Transverse colon (tissue), 4 donors: ENCODE measurements at places on chromosomes 7 and 10. TPM values are rescaled to one million over a fixed set of nuclear protein-coding genes. Genes with fewer than 3 reads are reported as not detected.
A peak's percentile ranks its signal among the peaks of the same experiment; 100 is the strongest.

ZNF804B gene
- not detected for total RNA-seq

- DNase-seq = no peak
Observed at GRCh38 chr7:137818036-137818435, 28.7 kb downstream of the DGKI start.

DNA sequence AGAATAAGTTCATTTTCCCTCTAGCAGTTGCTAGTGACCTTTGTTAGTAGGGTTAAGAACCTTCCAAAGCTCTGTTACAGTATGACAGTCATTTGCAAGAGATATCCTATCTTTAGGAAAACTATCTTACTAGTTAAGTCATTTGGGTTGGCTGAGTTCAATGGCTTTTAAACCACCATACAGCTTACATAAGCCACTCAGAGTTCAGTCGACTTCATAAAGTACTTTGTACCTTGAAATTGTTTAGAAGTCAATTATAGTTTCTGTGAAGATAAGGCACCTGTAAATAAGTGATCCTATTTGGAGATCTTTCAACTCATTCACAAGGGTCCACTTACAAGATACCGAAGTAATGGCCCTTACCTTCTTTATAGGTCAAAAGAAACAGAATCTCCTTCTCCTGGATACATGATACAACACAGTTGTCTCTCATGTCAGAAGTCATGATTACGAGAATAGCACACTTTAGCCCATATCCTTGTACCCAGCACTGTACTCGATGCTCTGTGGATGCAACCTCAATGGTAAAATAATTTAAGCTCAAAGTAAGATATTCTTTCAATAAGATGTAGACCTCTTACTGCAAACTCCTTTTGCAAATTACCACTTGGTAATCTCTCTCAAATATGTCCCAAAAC lies 11.9 kb upstream of the ABCC2 start:
- DNase-seq = no peak

CNTNAP2 gene
- total RNA-seq = 2.9 TPM

GRCh38 chr7:108190891-108191290 lies 60.7 kb upstream of the LAMB4 start:
- DNase-seq = no peak

DNA sequence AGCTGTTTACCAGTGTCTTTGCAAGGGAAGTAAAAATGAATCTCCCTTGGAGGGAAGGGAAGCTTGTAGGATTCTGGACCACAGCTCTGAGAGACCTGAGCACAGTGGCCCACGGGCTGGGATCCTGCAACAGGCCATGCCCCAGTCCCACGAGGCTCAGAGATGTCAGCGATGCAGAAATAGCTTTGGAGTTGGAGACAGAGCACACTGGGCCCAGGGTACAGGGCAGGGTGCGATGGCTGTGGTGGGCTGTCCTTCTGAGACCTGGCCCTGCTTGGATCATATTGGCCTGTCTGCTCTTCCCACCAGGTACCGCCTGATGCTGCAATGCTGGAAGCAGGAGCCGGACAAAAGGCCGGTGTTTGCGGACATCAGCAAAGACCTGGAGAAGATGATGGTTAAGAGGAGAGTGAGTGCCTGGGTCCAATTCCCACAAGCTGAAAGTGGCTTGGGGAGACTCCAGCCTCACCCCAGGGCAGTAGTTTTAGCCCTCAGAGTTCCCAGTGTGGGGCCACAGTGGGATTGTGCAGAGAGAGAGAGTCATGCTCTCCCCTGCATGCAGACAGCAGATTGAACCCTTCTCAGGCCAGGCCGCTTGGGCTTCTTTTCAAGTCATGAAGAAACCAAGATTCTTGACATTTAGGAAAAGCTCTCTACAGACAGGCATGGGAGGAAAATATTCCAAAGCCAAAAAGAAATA lies 13.5 kb upstream of the CSGALNACT2 start:
- peak; percentile 6 for DNase-seq

DNA sequence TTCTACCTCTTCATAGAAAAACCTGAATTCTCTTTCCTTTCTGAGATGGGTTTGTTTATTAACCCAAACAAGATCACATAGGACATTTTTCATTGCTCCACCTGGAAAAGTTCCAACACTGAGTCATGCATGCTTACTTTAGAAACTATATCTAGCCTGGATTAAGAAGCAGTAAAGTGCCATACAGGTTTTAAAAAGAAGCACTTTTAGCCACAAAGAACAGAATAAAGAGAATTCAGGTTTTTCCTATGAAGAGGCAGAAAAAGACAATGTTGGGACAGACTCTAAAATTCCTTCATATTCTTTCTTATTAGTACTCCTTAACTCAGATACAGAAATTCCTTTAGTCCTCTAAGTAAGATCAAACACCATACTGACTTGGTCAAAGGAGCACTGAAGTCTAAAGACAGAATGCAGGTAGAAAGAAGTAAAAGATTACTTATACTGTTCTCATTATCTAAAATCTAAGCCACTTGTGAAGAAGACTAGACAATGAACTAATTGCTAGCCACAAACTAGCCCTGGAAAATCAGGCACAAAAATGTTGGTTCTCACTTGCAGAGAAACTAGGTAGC lies 241.3 kb downstream of the ANK3 start:
- DNase-seq = peak; percentile 41

LRRTM3 gene
- total RNA-seq = not detected

LIPM gene
- total RNA-seq = not detected

GRCh38 chr10:18005781-18006456 lies 54.2 kb downstream of the SLC39A12 start:
- DNase-seq = no peak

C10orf90 gene
- total RNA-seq = not detected

NODAL gene
- not detected for total RNA-seq

- no peak for DNase-seq
Observed at GRCh38 chr10:94846204-94846603, 83.7 kb downstream of the CYP2C19 start.

GRCh38 chr7:15011289-15011688 lies 108.7 kb upstream of the DGKB start:
- no peak for DNase-seq

DNA sequence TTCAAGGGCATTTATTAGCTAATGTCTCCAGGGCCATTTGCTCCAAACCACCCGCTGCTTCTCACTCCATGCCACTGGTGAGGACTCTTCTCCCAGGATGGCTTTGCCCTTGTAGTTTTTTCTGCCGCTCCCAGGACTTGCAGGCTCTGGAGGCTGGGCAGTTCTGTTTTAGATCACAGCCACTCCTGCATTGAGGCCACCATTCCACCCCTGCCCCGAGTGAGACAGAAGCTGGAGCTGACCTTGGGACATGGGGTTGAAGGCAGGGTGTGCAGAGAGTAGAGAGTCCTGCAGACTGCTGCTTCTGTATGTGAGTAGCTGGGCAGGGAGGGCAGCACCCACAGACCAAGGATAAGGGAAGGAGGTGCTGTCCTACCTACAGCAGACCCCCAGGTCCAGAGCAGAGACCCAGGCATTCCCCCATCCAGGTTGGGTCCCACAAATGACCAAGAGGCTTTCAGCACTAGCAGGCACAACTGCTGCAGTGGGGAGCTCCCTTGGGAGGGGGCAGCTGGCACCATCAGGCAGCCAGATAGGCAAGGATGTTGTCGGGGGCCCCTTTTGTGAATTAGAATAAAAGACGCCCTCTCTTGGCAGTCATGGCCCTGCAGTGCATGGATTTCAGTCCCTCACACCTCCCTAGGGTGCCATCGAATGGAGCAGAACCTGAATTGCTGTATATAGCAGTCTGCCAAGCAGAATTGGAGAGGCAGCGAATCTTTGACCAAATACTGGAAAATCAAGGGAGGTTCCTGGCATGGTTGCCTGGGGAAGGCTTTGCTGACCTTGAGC lies 22.7 kb upstream of the ADCYAP1R1 start:
- no peak for DNase-seq

DNA sequence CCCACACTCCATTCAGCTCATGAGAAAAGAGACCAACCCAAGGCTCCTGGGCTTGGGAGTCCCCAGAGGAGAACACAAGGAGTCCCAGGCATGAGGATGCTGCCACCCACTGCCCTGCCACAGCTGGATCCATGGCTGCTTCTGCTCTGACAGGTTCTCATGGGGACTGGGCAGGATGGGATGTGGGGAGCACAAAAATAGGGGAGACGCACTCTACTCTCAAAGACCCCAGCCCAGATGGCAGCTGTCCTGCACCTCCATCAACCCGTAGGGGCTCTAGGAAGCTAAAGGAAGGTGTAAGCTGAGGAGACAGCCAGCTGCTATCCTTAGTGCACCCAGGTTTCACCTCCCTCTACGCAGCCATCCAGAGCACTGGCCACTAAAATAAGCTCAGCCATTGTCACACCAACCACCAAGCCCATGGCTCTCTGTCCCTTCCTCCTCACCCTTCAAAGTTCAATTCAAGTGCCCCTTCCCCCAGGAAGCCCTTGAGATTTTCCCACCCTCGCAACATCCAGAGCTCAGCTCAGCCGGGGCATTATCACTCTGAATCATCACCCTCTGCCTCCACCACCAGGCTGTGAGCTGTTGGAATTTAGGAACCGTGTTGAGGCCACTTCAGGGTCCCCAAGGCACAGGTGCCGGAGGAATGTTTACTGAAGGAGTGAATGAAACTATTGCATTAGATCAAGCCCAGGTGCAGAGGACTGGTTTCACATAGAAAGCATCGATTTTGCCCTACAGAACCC lies 142.1 kb downstream of the GRID1 start:
- DNase-seq = no peak

ZNF722 gene
- not detected for total RNA-seq

GRCh38 chr7:131011976-131012375 lies 278.0 kb upstream of the KLF14 start:
- no peak for DNase-seq

DNA sequence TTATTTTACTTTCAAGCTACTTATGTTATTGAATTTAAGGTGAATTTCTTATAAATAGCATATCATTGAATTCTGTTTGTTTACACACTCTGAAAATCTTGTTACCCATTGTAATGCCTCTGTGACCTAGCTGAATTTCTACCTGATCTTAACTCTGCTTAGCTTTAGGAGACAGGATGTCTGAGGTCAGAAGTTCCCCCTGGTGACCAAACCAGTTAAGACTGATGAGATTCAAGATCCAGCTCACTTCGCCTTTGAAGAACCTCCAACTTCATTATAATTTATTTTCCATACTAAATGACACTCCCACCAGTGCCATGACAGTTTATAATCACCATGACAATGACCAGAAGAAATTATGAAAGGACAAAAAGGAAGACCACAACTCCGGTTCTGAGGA lies 213.4 kb upstream of the CDC14C start:
- no peak for DNase-seq

CYP51A1 gene
- total RNA-seq = 26.5 TPM

GRCh38 chr10:24698270-24698669 lies 25.4 kb downstream of the ARHGAP21 start:
- no peak for DNase-seq

GRCh38 chr7:45151131-45151684 lies 6.4 kb upstream of the RAMP3 start:
- no peak for DNase-seq

DNA sequence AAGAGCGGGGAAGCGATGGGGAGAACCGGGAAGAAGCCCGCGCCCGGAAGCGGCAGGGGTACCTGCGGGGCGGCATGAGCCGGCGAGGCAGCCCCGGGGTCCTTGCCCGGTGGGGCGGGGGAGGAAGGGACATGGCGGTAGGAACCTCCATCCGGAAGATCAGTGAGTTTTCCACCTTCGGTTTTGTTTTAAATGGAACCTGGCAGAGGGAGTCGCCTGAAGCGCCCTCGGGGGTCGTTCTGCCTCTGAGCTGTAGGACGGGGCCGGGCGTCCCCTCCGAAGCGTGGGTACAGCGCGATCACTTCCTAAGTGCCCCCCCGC lies 471 bp downstream of the PFKP start:
- DNase-seq = peak; percentile 17

CCDC146 gene
- 37.4 TPM for total RNA-seq

GRCh38 chr10:123966896-123967231 lies 75.3 kb upstream of the CPXM2 start:
- DNase-seq = no peak

GRCh38 chr7:36287371-36288241 lies 102.1 kb upstream of the ANLN start:
- no peak for DNase-seq

- DNase-seq = peak; percentile 54
Observed at GRCh38 chr7:149799397-149800168, 26.2 kb upstream of the ZNF467 start.

GRCh38 chr10:17616403-17617030 lies 657 bp downstream of the HACD1 start:
- DNase-seq = peak; percentile 68

DNA sequence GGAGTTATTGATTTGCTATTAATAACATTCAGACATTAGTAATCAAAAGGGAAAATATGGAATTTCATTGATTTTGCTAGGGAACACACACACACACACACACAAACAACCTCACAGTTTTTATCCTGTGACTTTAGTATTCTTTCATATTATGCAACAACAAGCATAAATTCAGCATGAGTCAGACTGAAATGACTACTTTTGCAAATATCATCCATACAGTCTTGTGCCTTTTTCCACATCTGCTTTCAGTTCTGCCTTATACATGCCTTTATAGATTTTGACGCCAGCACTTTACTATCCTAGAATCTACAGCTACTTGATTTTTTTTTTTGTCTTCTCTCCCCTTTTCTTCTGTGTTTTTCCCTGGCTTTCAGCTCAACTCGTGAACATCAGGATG lies 975.8 kb upstream of the LRRTM3 start:
- no peak for DNase-seq

HOXA5 gene
- 18.3 TPM for total RNA-seq

- no peak for DNase-seq
Observed at GRCh38 chr7:77710861-77711260, 14.6 kb downstream of the RSBN1L start.

GRCh38 chr10:47025540-47026300 lies 114.5 kb downstream of the PTPN20 start:
- DNase-seq = no peak

ANKRD30A gene
- not detected for total RNA-seq

TMEM213 gene
- total RNA-seq = not detected

DNA sequence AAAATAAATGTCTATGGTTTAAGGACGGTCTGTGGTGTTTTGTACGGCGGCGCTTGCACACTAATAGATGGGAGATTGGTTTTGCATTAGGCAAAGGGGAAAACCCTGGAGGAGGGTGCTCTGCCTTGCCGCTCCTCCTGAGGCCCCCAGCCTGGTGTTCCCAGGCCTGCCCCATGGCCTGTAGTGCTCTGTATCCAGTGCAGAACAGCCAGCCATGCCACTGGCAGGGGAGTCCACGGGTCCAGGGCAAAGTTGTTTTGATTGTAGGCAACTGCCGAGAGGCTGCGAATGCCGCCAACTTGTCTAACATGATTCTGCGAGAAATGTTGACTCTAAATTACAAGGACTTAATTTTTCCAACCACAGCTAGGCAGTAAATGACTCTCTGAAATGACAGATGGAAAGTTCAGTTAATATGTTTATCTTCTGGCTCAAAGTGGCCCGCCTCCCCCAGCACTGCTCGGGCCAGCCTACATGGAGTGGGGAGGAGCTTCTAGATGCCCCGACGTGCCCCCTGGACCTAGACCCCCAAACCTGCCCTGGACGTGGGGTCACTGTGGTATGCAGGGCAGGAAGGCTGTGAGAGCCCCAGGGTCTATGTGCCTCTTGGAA lies 104.6 kb upstream of the GDF10 start:
- no peak for DNase-seq

DNA sequence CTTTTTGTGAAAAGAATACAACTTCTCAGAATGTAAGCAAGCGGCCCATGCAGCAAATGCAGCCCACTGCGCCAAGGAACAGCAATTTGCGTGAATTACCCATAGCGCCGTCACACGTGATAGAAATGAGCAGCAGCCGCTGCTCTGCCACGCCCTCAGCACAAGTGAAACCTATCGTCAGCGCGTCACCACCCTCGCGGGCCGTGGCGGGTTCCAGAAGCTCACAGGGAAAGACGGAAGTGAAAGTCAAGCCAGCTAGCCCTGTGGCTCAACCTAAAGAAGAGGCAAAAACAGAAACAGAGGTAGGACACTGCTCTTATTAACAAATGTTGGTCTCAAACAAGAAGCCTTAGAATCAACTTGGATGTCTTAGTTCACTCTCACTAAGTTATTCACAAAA lies 70.5 kb downstream of the SHH start:
- DNase-seq = peak; percentile 76
